Activated CD4-positive, alpha-beta T cell treated with anti-CD3 and anti-CD28 coated beads, Interleukin-2, amount 10 ng/mL, durations not matched to agents 24 days and 14 days (primary cell): ENCODE measurements at places on chromosomes 11 and 22. TPM values are rescaled to one million over a fixed set of nuclear protein-coding genes. Genes with fewer than 3 reads are reported as not detected.

- no peak overlapping the region for H3K27ac ChIP-seq
- H3K4me1 ChIP-seq: no peaks in the 10 kb centered on the region
- no peak for DNase-seq
- no peak overlapping the region for H3K4me3 ChIP-seq
- H3K27me3 ChIP-seq: no peaks in the 10 kb centered on the region
Measured at GRCh38 chr11:78975081-78975480, 400.4 kb upstream of the NARS2 start.

INS gene
- total RNA-seq: not detected in 2 replicates

ZNF280B gene
- 2.8 and 3.2 TPM in 2 replicates for total RNA-seq

DNA sequence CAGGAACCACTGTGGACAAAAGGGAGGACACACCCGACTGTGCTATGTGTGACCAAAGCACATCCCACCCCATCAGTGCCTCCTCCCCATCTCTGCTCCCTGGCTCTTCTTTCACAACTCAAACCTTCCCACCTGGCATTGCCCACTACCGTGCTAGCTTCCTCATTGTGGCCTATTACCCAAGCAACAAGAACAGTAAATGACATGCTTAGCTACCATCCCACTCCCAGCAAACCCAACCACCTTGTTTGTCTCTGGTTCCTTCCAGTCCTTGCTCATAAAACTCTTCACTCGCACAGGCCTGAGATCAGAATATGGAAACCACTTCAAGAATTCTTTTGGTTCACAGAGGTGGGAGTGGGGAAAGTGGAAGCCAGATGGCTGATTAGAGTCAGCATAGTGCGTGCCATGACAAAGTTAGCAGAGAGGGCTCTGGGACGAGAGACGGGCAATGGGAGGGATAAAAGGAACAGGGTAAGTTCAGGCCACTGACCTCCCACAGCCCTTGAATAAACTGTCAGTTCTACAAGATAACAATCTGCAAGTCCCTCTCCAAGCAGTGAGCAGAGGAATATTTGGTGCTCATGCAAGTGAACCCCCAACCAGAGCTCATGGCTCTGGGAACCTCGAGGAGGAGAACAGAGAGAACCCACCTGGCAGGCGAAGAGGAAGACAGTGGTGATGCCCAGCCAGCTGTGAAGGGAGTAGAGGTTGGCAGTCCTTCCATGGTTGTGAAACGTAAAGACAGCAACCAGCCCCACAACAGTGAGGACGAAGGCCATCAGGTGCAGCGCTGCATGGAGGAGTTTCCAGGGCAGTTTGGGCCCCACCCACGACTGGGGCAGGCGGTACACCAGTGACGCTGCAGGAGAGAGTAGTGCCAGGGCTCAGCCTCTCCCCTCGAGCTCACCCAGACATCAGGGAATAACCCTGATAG is 8.3 kb downstream of the CYB561A3 start:
- H3K4me1 ChIP-seq: peaks cover 8% of the 10 kb centered on the region
- DNase-seq: no peak
- no peaks in the 10 kb centered on the region for H3K27me3 ChIP-seq
- peaks cover 25% of the 10 kb centered on the region for H3K36me3 ChIP-seq

- H3K4me1 ChIP-seq: no peaks in the 10 kb centered on the region
- H3K27me3 ChIP-seq: no peaks in the 10 kb centered on the region
- H3K36me3 ChIP-seq: no peaks in the 10 kb centered on the region
- H3K4me3 ChIP-seq: no peak overlapping the region
- H3K27ac ChIP-seq: no peak overlapping the region
Measured at GRCh38 chr11:101487775-101488174, 96.0 kb downstream of the TRPC6 start.

RFPL3 gene
- not detected in 2 replicates for total RNA-seq

DNA sequence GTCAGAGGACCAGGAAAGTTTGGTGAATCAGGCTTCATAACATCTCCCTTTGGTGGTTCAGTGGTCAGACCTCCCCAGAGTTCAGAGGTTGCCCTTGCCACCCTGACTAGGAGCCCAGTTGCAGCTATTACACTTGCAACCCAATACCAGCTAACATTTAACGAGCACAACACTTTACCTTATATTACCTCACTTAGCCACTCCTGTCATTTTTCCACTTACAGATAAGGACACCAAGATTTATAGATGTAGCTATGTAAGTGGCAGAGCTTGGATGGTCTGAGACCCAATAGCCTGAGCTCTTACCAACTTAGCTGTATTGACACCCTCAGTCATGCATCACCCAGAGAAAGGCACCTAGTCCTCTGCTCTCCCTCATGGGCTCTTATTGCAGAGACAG is 234.7 kb downstream of the INSC start:
- peaks cover 1% of the 10 kb centered on the region for H3K27me3 ChIP-seq
- no peaks in the 10 kb centered on the region for H3K4me1 ChIP-seq

MPEG1 gene
- total RNA-seq: not detected in 2 replicates

DNA sequence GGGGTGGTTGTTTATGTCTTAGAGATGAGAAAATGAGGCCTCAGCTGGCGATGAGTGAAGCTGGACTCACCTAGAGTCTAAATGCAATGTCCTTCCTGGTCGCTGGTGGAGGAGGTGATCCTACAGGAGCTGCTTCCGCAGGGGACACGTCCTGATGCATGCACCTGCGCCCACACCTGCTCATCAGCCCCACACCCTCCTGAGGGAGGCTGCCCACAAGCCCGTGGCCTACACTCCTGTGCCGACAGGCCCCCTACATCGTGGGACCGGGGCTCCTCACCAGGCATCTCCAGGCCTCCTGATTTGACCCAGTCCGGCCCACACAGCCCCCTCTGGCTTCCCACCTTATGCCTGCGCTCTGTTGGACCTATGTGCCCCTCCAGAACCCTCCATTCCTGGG is 857.2 kb downstream of the TBC1D22A start:
- H3K27me3 ChIP-seq: no peaks in the 10 kb centered on the region
- H3K4me1 ChIP-seq: no peaks in the 10 kb centered on the region
- DNase-seq: no peak
- H3K4me3 ChIP-seq: no peak overlapping the region
- H3K36me3 ChIP-seq: no peaks in the 10 kb centered on the region
- H3K27ac ChIP-seq: no peak overlapping the region

DNA sequence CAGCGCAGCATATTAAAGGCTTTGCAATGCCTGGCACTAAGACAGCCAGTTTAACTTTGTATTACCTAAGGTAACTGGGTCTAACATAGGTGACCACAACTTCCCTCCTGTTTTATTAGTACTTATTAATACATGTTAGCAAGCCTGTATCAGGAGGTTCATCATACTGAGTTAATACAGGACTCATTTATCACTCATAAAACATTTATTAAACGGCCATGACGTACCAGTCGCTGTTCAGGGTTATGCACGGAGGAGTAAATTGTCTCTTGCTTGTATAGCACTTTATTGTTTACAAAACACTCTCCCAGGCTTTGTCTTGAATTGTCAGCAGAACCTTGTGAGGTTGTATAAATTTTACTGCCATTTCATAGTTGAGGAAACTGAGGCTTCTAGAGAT is 55.7 kb downstream of the TEAD1 start:
- H3K27ac ChIP-seq: no peak overlapping the region
- H3K4me1 ChIP-seq: no peaks in the 10 kb centered on the region
- H3K36me3 ChIP-seq: no peaks in the 10 kb centered on the region
- no peak overlapping the region for H3K4me3 ChIP-seq
- peaks cover 41% of the 10 kb centered on the region for H3K27me3 ChIP-seq
- no peak for DNase-seq

DSCAML1 gene
- 0.02 TPM in 1 of 2 replicates, not detected in the other for total RNA-seq

- peaks cover 3% of the 10 kb centered on the region for H3K4me1 ChIP-seq
- no peak for DNase-seq
- no peaks in the 10 kb centered on the region for H3K27me3 ChIP-seq
- no peak overlapping the region for H3K4me3 ChIP-seq
Measured at GRCh38 chr22:40363059-40363458, 7.3 kb upstream of the SGSM3 start.

TSPAN32 gene
- 2.4 and 2.6 TPM in 2 replicates for total RNA-seq

FGF4 gene
- not detected in 2 replicates for total RNA-seq

VPREB1 gene
- total RNA-seq: not detected in 2 replicates

GRCh38 chr11:67054836-67055523 is 1.7 kb upstream of the RHOD start:
- H3K4me3 ChIP-seq: no peak overlapping the region
- no peaks in the 10 kb centered on the region for H3K36me3 ChIP-seq

GRCh38 chr11:109421981-109422869 is at the start of gene C11orf87:
C11orf87 (plus strand) TSS chr11:109422190; CDS start chr11:109423634, 1,444 bp downstream.
- no peaks in the 10 kb centered on the region for H3K36me3 ChIP-seq
- H3K27me3 ChIP-seq: peaks cover 30% of the 10 kb centered on the region
- no peak within 1 kb of the TSS for H3K27ac ChIP-seq
- no peak for DNase-seq
- no peaks in the 10 kb centered on the region for H3K4me1 ChIP-seq
- H3K4me3 ChIP-seq: no peak within 1 kb of the TSS

DNA sequence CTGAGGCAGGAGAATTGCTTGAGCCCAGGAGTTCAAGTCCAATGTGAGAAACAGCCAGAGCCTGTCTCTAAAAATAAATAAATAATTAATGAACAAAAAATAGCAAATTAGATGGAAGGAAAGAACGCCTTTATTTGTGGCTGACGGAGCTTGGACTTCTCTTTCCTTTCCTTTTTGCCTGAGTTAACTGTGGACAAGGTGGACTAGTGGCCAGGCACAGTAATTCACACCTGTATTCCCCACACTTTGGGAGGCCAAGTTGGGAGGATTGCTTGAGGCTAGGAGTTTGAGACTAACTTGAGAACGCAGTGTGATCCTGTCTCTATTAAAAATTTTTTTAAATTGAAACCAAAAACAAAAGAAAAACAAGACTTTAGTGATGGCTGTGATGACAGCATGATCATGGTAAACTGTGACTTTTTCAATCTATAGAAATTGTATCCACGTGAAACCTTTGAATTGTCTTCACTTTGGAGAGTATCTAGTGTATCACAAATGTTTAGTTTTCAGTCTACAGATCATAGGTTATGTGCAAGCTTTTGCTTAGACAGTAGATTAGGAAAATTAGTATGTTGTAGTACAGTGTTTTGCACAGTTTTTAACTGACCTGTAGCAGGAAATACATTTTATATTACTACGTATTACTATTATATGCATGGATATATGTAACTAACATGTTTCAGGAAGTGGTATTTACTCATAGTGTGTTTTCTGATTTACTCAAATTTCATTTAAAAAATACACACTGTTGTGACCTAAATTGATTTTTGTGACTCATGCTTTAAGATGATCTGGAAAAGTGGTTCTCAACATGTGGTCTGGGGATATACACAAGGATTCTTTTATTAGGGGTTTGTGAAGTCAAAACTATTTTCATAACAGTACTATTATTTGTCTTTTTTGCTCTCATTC is 42.1 kb downstream of the KDM2A start:
- H3K27me3 ChIP-seq: no peaks in the 10 kb centered on the region
- H3K4me1 ChIP-seq: peaks cover 24% of the 10 kb centered on the region
- H3K4me3 ChIP-seq: no peak overlapping the region

- DNase-seq: peak; percentile 56
- peaks cover 4% of the 10 kb centered on the region for H3K4me1 ChIP-seq
- no peaks in the 10 kb centered on the region for H3K36me3 ChIP-seq
- H3K27ac ChIP-seq: no peak within 1 kb of the TSS
- H3K27me3 ChIP-seq: peaks cover 4% of the 10 kb centered on the region
- H3K4me3 ChIP-seq: no peak within 1 kb of the TSS
Measured at GRCh38 chr22:24005201-24005600, at the start of gene GSTT4. GSTT4 (minus strand) TSS chr22:24005453; CDS start chr22:24005356, 97 bp downstream.

- H3K27ac ChIP-seq: no peak overlapping the region
- H3K4me3 ChIP-seq: no peak overlapping the region
- no peak for DNase-seq
- H3K36me3 ChIP-seq: no peaks in the 10 kb centered on the region
- no peaks in the 10 kb centered on the region for H3K27me3 ChIP-seq
Measured at GRCh38 chr11:106491751-106492150, 414.3 kb downstream of the AASDHPPT start.

DNA sequence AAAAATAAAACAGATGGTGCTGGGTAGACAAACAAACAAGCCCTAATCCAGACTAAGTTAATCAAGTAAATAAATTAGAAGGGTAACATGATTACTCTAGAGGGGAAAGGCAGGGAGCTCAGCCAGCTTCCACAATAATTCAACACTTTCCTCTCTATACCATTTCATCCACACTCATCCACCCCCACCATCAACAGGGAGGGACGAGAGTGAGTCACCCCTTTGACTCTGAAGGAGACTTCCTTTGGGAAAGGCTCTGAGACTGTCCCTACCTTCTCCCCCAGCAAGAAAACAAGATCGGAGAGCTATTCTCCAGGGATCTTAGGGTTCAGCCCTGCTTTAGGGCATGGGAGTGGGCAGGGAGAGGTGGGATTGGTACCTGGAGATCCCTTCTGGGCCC is 33.1 kb downstream of the TRIM66 start:
- H3K27me3 ChIP-seq: no peaks in the 10 kb centered on the region
- no peak overlapping the region for H3K27ac ChIP-seq
- no peak overlapping the region for H3K4me3 ChIP-seq

GRCh38 chr11:68266121-68266891 is 5.5 kb downstream of the C11orf24 start:
- H3K27me3 ChIP-seq: no peaks in the 10 kb centered on the region
- DNase-seq: no peak
- H3K4me1 ChIP-seq: peaks cover 19% of the 10 kb centered on the region
- H3K4me3 ChIP-seq: no peak overlapping the region
- H3K36me3 ChIP-seq: peaks cover 39% of the 10 kb centered on the region

KCNC1 gene
- not detected in 2 replicates for total RNA-seq

GRCh38 chr22:25403811-25404471 is 160.5 kb upstream of the GRK3 start:
- H3K27ac ChIP-seq: peak overlapping the region; percentile 79
- H3K4me3 ChIP-seq: peak overlapping the region; percentile 90
- DNase-seq: peak; percentile 67
- no peaks in the 10 kb centered on the region for H3K27me3 ChIP-seq

OR8G5 gene
- total RNA-seq: not detected in 2 replicates

NCAM1 gene
- total RNA-seq: not detected in 2 replicates

GRCh38 chr11:72678524-72678923 is 4.3 kb upstream of the PDE2A start:
- no peak for DNase-seq
- peaks cover 14% of the 10 kb centered on the region for H3K4me1 ChIP-seq
- peaks cover 51% of the 10 kb centered on the region for H3K27me3 ChIP-seq
- peaks cover under 1% of the 10 kb centered on the region for H3K36me3 ChIP-seq

OR5T2 gene
- not detected in 2 replicates for total RNA-seq

DNA sequence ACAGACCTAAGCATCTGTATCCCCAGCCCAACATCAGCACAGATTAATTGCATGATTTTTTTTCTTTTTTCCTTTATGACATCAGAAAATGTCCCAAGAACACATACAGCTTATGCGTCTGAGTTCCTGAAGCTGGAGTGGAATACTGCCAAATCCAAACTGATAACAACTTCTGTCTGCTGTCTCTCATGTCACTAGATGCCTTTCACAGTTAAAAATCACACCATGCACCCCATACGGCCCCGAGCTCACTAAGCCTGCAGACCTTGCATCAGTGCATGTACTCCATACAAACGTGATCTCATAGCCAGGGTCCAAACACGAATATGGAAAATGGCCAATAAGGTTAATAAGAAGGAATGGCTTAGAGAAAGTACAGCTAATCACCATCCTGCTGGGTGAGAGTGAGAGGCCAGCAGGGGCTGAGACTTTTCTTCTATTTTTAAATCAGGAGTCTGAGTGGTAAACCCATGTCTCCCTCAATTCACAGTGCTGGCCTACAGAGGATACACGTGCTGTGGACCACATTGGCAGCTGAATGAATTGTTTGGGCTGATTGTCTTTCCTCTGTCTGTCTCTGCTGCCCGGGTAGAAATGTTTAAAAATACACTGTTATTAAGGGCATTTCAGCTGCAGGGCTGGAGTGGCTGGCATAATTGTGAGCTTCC is 350.6 kb upstream of the RAG2 start:
- no peaks in the 10 kb centered on the region for H3K27me3 ChIP-seq
- no peaks in the 10 kb centered on the region for H3K36me3 ChIP-seq
- DNase-seq: no peak
- no peak overlapping the region for H3K27ac ChIP-seq
- H3K4me1 ChIP-seq: no peaks in the 10 kb centered on the region
- H3K4me3 ChIP-seq: no peak overlapping the region
